ENCODE measurements at places on chromosomes 16 and 17. TPM values are rescaled to one million over a fixed set of nuclear protein-coding genes. Genes with fewer than 3 reads are reported as not detected.

CRYBA1 gene
- total RNA-seq: not detected

KLHL10 gene
- total RNA-seq: not detected

KRTAP9-8 gene
- total RNA-seq: not detected

RNF157 gene
- 0.86 TPM for total RNA-seq

ABCC12 gene
- total RNA-seq: not detected

Measured in HCT116 (cell line).